ENCODE measurements at places on chromosomes 13 and 19.

GRCh38 chr13:108154421-108154858 lies 60.9 kb downstream of the LIG4 start:
- DNase-seq, result no peak

DNA sequence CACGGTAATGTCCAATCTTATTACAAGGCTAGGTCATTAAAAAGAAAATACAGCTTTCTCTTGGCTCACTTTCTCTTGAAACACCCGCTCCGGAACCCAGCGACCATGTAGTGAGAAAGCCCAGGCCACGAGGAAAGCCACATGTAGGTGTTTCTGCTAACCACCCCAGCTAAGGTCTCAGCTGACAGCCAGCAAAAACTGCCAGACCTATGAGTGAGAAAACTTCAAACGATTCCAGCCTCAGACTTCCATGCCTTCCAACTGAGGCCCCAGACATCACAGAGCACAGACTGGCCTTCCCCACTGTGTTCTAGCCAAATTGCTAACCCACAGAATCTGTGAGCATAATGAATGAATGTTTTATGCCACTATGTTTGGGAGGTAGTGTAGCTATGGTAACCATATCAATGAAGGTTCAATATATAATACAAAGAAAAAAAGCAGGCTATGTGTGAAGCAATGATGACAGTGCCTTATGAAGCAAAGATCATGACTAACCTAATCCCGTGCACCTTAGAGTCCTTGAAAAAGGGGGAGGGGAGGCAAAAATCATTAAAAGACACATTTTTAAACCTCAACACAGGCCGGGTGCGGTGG lies 11.9 kb upstream of the TPTE2 start:
- DNase-seq, result no peak

DNA sequence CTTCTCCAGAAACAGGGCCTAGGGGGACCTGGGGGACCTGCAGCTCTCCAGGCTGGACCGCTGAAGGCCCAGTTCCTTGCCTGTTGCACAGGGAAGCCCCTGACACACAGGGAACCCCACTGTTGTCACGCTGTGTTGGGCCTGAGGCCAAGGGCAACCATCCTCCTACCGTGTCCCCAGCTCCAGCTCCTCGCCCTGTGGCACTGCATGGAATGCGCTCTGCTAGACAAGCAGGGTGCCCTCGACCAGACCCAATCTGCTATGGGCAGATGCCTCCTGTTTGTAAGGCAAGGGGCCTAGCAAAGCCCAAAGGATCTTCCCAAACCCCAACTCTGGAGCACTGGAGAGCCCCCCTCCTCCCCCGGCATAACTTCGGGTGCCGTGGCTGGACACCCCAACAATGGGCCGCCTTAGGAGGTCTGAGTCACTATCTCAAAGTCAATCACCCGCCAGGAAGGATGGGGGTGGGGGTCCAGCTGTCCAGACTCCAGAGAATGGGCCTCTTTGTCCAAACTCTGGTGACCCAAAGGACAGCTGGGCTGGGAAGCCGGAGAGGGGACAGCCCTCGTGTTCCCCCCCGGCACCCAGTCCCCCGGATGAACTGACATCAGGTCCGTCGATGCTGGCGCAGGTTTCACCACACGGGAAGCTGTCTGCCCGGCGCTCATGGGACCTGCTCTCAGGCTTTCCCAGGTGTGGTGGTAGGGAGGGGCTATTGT lies 3.7 kb downstream of the BRSK1 start:
- peak; percentile 96 for DNase-seq

GRCh38 chr19:33195645-33196347 lies 1.7 kb downstream of the LRP3 start:
- no peak for DNase-seq

- no peak for DNase-seq
These were observed 1070.6 kb downstream of the PCDH9 start for GRCh38 chr13:66159511-66159910.

Measured in head of caudate nucleus (tissue), 42 donors.